DMS79 (cell line): ENCODE measurements at places on chromosomes 16 and 17.

- DNase-seq = no peak
Observed at GRCh38 chr17:57284583-57284982, 28.3 kb downstream of the MSI2 start.

DNA sequence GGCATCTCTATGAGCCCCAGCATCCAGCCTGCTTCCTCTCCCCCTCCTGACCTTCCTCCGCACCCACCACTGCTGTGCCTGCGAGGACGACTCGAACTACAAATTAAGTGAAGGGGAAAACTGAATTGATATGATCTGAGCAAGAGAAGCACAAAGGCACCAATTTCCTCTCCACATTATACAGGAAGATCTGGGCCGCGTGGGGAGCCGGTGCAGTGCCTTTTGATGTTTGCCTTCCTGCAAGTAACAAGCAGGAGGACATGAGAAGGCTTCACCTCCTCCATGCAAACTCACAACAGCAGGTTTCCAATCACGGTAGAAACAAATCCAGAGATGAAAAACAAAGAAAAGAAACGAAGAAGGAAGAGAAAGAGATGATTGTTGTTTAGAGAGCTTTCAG is 57.8 kb upstream of the MMP2 start:
- no peak for DNase-seq

DNA sequence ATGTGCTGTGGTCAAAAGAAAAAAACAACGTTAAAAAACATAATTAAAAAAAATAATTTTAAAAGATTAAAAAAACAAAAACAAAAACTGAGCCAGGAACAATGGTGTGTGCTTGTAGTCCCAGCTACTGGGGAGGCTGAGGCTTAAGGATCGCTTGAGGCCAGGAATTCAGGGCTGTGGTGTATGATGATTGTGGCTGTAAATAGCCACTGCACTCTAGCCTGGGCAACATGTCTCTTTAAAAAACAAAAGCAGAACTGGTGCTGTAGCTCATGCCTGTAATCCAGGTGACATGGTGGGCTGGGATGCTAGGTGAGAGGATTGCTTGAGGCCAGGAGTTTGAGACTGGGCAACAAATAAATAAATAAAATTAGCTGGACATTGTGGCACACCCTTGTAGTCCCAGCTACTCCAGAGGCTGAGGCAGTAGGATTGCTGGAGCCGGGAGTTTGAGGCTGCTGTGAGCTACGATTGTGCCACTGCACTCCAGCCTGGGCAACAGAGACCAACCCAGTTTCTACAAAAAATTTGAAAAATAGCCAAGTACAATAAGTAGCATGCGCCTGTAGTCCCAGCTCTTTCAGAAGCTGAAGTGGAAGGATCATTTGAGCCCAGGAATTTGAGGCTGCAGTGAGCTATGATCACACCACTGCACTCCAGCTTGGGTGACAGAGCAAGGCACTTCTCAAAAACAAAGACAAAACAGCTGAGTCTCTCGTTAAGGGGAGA is 43.6 kb downstream of the NFATC3 start:
- peak; percentile 59 for DNase-seq

DNA sequence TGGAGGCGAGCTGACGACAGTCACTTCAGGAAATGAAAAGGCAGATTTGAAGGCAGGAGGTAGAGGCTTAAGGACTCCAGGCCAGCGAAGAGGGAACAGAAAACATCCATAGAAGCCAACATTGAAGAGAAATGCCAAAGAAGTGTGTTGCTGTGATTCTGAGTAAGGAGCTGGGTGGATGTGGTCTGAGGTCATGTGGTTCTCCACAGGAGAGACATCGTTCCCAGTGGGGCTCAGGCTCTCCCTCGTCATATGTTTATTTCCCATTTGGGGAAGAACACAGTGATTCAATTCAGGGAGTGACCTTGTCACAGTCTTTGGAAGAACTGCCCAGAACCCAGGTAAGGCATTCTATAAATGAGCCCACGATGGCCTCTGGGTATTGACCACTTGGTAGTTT is 6.6 kb upstream of the PMP22 start:
- no peak for DNase-seq

- peak; percentile 83 for DNase-seq
Observed at GRCh38 chr17:4161192-4161966, 18.4 kb downstream of the CYB5D2 start.

- no peak for DNase-seq
Observed at GRCh38 chr16:72501739-72502593, 330.0 kb upstream of the PMFBP1 start.

DNA sequence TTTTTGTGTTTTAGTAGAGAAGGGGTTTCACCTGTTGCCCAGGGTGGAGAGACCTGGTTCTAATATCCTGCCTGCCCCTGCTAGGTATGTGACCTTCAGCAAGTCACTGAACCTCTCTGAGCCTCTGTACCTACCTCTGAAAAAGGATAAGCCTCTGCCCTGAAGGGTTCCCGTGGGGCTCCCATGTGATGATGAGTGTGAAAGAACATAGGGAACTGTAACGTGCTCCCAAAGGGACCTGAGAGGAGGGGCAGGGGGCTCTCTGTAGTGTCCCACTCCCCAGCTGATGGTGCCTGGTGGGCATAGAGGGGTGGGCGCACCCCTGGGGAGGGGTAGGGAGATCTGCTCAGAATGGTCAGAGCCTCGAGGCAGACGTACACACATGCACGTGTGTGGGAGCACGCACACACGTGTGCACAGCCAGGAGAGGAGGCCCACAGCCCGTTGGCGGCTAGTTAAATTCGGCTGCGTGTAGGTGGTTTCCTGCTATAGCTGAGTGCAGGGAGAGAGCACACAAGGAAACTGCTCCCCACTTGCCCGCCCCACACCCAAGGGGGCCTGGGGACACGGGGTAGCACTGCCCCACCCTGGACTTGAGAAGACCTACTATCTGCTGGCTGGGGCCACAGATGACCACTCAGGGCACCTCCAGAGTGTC is 6.7 kb downstream of the KCNH4 start:
- DNase-seq = no peak

- no peak for DNase-seq
Observed at GRCh38 chr17:35920229-35920628, 10.3 kb downstream of the RDM1 start.

- DNase-seq = no peak
Observed at GRCh38 chr16:67459861-67460150, 21.2 kb downstream of the ATP6V0D1 start.

DNA sequence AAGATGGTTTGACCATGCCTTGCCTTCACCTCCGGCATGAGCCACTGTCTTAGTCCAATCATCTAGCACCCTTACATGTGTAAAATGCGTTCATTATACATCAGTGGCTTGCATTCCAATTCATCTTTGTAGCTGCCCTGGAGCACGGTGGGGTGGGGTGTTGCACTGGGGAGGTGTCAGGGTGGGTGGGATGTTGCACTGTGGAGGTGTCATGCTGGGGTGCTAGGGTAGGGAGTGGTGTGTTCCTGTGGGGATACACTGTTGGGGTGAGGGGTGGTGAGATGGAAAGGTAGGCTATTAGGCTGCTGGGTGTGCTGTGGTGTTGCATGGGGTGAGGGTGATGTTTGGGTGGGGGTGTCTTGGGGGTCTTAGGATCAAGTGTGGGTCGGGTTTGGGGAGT is 47.0 kb downstream of the NLRC5 start:
- no peak for DNase-seq

GRCh38 chr16:68629351-68629910 is 15.7 kb upstream of the CDH3 start:
- no peak for DNase-seq

GRCh38 chr17:43846221-43846712 is 709 bp upstream of the CD300LG start:
- no peak for DNase-seq

- DNase-seq = no peak
Observed at GRCh38 chr16:19829844-19830692, 54.6 kb downstream of the GPRC5B start.

- no peak for DNase-seq
Observed at GRCh38 chr16:85965125-85965524, 66.2 kb downstream of the IRF8 start.

DNA sequence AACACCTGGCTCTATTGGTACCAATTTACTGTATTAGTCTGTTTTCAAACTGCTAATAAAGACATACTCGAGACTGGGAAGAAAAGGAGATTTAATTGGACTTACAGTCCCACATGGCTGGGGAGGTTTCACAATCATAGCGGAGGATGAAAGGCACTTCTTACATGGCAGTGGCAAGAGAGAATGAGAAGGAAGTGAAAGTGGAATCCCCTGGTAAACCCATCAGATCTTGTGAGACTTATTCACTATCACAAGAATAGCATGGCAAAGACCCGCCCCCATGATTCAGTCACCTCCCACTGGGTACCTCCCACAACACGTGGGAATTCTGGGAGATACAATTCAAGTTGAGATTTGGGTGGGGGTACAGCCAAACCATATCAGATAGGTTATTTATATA is 22.6 kb upstream of the GOSR1 start:
- DNase-seq = no peak

DNA sequence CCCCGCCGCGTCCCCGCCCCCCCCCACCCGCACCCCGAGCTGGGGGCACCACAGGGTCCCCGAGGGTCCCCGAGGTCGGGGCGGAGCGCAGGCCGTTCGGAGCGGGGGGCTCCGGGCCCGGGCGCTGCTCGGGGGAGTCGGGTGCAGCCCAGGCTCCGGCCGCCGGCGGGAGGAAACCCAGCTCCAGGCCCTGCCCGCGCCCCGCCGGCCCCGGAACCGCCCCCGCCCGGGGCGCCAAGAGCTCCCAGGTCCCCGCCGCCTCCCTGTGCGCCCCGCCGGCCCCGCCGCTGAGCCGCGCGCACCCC is 33.2 kb upstream of the RPH3AL start:
- DNase-seq = no peak

- no peak for DNase-seq
Observed at GRCh38 chr17:41919165-41919817, 540 bp upstream of the ACLY start.

DNA sequence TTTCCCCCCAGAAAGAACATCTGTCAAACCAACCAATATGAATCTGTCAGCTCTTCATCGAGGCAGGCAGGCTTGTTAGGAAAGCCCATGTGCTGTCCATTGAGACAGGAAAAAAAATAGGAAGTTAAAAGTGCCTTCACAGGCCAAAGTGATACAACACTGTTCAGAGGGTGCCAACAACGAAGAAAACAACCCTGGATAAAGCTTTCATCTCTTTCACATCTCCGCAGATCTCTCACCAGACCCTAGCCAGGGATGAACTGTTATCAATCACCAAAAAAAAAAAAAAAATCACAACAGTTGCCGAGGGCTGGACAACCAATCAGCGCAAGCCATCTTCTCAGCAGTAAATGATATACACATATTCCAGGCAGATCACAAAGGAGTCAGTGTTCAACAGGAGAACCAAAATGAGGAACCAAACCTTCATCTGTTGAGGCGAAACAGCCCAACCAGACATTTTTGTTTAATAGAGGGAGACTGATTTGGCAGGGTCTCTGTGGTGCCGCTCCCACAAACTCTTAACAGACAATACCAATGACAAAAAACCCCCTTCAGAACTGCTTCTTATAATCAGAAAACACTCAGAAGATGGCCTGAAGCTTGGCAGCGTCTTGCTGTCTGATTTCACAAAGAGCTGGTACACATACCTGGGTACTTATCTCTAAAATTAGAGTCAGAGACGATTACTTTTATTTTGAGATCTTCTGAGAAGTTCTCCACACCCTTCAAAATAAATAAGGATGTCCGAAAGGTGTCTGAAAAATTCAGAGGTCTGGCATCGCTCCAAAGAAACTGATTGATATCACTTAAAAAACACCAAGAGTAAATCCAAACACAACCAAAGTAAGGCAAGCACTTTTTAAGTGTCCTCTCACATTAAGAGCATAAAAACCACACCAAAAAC is 1.8 kb downstream of the MAP3K14 start:
- no peak for DNase-seq

GRCh38 chr17:77363821-77364361 is 223.1 kb downstream of the SEC14L1 start:
- DNase-seq = no peak

GRCh38 chr17:51921500-51921899 is 237.0 kb downstream of the CA10 start:
- no peak for DNase-seq

- DNase-seq = no peak
Observed at GRCh38 chr17:16068323-16068722, 68.7 kb downstream of the TTC19 start.
